Left ventricle myocardium inferior (tissue), 1 donor: ENCODE measurements at places on chromosomes 12 and 14.

DNA sequence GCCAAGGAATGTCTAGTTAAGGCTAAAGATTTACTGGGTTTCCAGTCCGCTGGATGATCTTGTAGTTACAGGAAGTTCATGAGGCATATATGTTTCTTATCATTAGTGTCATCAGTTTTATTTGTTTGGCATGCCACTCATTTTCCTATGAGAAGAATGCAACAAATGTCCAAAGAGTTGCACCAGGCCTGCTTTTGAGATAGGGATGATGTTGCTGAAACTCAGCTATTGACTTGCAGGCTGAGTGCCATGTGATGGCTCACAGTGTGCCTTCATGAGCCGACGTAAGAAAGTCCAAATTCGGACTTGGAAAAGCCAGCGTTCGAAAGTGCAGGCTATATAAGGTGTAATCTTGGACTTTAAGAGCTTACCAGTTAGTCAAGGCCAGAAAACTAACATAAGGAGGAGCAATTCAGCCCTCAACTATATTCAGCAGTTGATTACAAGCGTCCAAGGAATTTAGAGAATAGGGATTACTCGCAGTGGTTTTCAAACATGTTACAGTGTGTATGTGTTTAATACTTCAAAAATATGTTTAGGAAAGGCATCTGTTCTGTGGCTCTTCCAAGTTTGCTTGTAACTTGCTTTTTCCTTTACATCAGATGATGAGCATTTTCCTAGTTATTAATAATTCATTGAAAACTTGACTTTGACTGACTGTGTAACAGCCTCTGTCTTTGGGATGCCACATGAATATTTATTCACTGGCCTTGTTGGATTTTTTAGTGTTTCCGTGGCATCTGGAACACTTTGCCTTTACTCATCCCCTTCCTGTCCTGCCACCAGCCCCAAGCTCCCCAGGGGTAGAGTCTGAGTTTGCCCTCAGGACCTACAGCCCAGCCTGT lies 101.3 kb downstream of the LGMN start:
- no peak for DNase-seq

DNA sequence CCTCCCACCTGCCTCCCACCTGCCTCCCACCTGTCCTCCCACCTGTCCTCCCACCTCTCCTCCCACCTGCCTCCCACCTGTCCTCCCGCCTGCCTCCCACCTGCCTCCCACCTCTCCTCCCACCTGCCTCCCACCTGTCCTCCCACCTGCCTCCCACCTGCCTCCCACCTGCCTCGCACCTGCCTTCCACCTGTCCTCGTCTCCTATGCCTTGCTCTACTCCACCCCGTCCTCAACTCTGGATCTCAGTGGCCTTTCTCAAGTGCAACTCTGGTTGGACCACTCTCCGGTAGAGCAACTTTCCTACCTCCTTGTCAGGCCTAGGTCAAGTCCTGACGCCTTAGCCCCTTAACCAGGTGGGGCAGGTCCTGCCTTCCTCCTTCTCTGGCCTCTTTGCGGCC lies 29.3 kb upstream of the PEX5 start:
- DNase-seq: no peak

DNA sequence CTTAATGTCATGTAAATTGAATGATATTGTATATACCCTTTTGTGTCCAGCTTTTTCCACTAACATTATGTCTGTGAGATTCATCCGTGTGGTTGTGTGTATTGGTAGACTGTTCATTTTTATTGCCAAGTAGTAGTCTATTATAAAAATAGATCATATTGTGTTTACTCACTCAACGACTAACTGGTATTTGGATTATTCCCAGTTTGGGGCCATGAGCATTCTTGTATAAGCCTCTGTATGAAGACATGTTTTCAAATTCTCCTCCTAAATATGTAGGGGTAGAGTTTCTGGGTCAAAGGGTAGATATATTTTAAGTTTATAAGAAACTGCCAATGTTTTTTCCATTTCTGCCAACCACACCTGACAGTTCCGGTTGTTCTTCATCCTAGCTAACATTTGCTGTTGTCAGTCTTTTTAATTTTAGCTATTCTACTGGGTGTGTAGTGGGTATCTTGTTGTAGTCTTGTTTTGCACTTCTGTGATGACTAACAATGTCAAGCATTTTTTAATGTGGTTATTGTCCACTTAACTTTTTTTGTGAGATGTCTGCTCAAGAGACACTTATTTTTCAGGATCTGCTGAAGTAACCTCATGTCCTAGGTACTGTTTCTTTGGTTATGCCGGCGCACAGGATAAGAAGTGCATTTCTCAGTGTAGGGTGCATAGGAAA lies 93.2 kb downstream of the DACT1 start:
- DNase-seq: no peak

DNA sequence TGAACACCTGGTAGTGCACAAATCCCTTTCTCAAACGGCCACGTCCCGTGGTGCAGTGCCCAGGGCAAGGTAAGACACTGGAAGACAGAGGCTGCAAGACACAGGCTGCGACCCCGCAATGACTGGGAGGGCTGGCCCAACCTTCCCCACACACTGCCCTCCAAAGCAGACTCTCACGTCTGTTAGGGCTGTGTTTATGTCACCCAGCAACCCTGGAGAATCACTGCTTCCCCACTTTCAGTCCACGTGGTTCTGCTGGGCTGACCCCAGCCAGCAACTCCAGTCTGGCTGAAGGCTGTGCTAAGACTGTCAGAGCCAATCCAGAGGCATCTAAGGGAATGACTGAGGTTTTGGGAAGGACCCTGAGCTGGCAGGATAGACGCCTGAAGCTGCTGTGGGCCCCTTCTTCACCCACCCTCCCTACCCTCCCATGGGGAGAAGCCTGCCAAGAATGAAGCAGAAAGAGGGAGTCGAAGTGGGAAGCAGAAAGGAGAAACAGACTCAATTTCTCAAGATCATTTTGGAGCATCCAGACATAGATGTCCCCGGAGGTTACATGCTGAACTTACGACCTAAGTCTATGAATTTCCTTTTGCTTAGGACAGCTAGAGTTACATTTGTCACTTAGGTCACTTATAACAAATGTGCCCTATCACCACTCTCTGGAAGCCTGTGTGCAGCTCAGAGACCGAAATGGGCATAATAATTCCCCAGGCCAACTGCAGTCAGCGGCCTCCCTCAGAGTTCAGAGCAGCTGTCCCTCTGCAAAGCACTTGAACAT lies 11.7 kb downstream of the KDM2B start:
- DNase-seq: peak; percentile 26
